GM10248 (cell line): ENCODE measurements at places on chromosomes 7 and 10.

DNA sequence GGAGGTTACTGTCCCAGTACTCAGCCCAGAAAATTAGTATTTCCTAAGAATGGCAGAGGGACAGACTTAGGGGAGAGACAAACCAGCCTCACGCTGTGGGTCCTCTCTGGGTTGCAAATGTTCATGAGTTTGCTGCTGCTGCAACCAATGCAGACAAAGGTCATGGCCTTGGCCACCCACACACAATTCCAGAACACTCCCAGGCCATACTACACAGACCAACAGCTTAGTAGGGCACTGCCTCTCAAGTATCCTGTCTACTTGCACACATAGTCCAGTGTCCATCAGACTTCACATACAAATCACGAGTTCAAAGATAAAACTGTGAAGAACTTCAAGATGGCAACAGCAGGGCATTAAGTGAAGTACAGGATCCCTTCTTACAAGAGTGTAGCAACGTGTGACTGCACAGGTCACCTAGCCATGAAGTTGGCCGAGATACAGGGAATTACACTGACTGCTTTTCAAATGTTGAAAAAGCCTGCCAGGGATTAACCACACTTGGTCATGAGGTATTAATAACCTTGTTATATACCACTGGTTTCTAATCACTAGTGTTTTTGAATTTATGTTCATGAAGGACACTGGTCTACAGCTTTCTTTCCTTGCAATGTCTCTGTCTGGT lies 40.0 kb downstream of the ZNF33B start:
- no peak for DNase-seq

DNA sequence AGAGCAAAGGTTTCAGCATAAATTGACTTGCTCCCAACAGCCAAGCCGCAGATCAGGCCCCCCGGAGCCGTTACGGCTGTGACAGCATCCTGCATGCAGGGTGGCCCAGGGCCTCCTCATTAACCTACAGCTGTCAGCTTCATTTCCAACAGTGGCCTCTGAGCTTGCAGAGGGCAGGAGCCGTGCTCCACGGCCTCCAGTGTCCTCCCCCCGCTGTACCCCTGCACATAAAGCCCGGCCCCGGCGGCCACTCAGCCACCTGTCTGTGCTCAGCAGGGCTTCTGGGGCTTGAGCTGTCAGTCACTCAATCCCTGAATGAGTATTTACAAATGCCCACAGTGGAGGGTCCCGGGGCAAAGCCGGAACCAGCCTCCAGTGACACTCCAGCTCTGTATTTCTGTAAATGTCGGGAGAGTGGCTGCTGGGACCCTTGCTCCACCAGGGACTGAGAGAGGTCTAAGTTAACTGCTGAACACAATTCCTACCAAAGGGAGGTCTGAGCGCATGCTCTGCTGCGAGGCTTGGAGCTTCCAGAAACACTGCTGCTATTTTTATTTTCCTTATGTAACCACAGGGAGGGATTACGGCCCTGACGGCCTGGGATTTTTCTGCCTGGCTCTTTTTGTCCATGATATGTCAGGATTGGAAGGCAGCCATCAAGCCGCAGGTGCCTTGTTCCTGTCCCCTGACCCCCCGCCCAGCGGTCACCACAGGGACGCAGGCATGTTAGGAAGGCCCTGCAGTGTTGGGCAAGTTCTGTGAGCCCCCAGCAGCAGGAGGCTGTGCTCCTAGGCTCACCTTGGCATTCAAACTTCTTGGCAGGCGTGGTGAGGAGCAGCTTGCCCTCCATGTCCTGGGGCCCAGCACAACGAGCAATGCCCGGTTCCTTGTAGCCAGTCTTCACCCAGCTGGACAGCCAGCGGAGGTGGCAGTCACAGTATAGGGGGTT lies 165.0 kb downstream of the SLIT1 start:
- no peak for DNase-seq

DNA sequence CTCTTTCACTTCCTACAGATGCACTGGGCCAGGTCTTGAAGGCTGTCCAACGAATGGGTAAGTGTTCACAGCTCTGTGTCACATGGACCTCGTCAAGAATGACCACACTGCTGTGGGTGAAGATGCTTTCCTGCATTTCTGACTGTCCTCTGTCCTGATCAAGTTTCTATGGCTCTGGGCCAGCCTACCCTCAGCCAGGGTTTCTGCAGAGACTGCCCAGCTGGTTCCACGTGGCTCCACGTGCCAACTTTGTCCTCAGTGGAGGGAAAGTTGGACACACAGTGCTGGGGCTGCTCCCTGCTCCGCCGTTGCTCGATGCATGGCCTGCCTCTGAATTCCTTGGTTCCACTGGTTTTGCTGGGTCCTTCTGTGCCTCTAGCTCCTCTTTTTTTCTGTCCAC lies 152.3 kb downstream of the EGFR start:
- DNase-seq: no peak

DNA sequence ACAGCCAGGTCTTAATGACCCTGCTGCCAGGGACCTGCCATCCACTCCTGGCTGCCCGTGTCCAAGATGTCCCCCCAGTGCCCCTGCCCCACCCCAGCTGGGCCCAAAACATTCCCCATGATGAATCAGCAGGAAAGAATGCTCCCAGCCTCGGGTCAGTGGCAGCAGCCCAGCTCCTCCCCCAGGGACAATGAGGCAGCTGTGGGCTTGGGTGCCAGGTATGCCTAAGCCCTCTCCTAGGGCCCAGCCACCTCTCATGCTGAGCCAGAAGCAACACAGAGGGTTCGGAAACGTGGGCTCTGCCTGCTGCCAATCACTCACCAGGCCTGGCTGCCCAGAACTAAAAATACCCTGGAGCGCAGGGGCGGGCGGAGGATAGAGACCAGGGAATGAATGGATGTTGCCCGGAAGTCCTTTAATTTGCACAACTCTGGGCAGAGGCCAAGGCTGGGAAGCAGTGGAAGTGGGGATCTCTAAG lies 1.5 kb upstream of the LOXL4 start:
- no peak for DNase-seq

DNA sequence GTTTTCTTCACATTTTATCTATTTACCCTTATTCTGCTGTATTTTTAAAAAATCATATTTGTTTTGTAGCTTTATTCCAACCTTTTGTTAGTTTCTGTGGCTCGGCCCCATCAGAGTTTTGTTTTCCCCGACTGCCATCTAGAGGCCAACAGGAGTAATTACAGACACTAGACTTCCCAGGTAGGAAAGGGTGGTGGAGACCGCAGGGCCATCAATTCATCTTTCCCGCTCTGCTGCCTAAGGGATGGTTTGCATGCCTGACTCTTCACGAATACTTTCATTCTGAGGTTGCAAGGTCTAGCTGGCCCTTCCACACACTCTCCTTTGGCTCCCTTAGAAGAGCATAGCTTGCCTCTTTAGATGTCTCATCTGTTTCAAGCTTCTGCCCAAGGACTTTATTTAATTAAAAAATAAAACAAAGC lies 38.3 kb downstream of the LYZL2 start:
- DNase-seq: peak; percentile 47

GRCh38 chr7:1843271-1843861 lies 173.3 kb downstream of the ELFN1 start:
- DNase-seq: no peak

DNA sequence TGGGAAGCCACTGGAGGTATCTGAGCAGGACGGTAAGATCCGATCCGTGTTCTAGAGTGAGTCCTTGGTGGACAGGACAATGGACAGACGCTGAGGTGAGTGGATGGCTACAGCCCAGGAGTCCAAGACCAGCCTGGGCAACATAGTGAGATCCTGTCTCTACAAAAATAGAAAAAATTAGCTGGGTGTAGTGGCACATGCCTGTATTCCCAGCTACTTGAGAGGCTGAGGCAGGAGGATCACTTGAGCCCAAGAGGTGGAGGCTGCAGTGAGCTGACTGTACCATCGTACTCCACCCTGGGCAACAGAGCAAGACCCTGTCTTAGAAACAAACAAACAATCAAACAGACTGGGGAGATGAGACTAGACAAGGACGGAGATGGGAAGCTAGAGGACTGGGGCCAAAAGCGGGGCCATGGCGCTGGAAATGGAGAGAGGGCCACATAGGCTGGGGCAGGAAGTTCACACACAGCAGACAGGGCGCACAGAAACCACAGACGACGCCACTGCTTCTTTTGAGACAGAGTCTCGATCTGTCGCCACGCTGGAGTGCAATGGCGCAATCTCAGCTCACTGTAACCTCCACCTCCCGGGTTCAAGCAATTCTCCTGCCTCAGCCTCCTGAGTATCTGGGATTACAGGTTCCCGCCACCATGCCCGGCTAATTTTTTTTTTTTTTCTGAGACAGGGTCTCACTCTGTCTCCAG lies 24.7 kb downstream of the DAGLB start:
- DNase-seq: no peak

DNA sequence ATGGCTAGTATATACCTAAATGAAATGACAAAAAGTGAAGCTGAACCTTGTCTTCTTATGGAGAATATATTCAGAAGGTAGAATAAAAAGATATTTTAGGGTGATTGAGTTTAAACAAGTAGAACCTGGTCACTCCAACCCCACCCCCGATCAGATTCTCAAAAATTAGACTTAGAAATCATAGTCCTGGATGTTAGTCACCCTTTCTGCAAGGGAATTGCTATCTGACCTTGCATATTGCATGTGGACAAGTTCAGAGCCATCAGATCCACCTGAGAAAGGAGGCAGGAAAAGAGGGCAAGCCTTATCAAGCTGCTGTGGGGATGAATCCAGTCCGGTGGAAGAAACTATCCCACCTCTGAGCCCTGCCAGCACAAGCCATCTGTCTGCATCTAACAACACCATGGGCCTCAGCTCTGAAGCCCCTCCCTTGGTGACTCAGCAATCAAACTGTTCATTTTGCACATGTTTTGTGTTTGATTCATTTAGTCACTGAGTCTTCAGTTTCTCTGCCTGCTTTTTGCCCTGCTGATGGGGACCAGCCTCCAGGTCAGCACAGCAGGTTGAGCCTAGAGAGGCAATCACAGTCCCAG lies 727.3 kb downstream of the AUTS2 start:
- DNase-seq: no peak

DNA sequence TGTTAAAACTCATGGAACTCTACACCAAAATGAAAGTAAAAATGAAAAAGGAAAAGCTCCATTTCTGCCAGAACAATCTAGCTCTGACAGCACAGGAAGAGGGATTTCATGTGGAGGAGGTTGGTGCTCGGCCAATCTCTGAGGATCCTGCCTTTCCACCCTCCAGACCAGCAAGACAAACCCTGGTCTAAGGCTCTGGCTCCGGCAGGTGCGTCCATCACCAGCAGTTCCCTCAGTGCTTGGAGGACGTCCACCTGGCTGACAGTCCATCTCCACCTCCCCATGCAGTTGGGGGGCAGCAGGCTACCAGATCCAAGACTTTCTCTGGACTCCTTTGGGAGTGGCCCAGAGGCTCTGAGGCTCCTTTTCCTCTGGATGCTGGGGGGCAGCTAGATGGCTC lies 25.0 kb upstream of the LOXL4 start:
- DNase-seq: no peak

GRCh38 chr7:2962865-2963264 lies 80.8 kb downstream of the CARD11 start:
- no peak for DNase-seq

DNA sequence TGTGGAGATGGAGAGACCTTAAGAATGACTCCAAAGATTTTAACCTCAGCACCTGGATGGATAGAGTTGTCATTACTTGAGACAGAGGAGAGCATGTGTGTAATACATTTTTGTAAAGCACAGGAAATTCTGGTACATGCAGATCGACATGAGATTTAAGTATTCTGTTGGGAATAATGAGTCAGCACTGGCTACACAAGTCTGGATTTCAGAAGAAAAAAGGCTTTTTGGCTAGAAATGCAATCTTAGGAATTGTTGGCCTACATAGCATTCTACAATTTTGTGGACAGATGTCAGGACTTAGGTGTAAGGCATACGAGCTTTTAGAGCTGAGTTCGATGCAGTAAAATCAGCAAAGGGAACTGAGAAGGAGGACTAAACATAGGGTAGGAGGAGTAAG lies 24.1 kb upstream of the ANKRD30A start:
- DNase-seq: no peak

DNA sequence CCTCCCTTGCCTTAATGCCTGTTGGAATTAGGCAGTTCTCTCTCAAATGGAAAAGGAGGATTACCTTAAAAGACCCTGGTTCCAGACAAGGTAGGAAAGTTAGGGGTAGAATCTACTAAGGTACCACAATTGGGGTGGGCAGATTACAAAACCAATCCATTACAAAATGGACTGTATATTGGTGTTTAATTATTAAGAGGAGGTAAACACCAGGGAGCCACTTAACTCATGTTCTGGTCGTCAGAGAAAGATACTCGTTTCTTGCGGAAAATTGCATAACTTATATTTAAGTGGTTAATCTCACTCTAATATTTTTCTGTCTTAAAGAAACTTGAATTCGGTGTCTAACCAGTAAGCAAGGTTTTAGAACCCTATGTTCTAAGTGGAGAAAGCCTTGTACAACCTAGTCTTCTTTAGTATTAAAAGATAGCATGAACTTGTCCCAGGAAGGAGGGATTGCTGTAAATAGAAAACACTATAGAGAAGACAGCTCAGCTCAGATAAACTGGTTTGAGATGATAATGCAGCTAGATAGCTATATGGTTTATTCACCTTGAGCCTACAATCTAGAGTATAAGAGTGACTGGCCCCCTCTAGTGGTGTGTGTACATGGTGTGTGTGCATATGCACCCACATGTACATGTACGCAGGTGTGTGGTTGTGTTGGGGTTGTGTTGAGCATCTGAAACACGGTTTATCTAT lies 58.0 kb upstream of the STRIP2 start:
- DNase-seq: peak; percentile 45

DNA sequence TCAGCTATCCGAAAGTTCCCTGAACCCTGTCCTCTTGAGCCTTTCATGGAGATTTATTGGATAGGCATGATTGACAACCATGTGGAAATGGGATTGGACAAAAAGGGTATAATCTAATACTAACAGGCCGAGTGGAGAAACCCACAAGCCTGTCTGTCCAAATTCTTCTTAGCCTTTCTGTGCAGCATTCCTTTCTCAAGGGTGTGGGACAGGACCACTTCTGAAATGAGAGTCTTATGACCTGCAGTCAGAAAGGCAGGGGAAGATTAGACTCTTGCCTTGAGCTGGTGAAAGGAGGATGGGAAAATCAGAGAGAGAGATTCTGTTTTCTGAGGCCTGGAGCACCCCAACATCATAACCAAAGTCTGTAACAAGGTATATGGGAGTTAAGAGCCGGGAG lies 85.5 kb downstream of the MAPK8 start:
- DNase-seq: no peak

GRCh38 chr10:100209303-100209702 lies 20.1 kb downstream of the CHUK start:
- no peak for DNase-seq

GRCh38 chr10:6416892-6417512 lies 163.1 kb downstream of the PRKCQ start:
- DNase-seq: peak; percentile 47

DNA sequence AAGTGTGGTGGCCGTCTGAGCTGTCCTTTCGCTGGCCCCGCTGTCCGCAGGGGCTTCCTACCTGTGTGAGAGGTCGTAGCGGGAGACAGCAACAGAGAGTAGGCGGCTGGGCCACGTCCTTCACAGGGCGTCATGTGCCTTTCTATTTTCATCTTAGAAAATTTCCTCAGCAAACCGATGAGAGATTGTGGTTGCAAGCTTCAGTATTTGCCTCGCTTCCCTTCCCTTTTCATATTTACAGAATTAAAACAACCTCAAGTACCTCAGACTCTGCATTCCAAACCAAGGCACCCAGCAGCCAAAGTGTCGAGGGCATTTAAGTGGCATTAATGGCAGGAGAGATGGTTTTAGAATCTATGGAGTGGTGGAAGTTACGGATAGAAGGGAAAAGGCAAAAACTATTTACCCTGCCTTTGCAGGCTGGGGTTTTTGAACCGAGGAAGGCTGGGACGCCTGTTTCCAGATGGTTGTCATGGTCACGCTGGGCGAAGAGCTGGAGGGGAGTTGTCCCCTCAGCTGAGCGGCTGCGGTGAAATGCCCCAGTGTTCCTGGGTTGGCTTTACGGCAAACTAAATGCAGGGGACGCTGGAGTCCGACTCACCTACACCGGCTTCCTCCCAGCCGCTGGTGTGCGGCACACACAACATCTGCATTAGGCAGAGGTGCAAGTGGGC lies 41.9 kb downstream of the WIPI2 start:
- peak; percentile 79 for DNase-seq
